Stimulated activated naive CD4-positive, alpha-beta T cell (primary cell): ENCODE measurements at places on chromosomes 2 and 18.
A peak's percentile ranks its signal among the peaks of the same experiment; 100 is the strongest.

DNA sequence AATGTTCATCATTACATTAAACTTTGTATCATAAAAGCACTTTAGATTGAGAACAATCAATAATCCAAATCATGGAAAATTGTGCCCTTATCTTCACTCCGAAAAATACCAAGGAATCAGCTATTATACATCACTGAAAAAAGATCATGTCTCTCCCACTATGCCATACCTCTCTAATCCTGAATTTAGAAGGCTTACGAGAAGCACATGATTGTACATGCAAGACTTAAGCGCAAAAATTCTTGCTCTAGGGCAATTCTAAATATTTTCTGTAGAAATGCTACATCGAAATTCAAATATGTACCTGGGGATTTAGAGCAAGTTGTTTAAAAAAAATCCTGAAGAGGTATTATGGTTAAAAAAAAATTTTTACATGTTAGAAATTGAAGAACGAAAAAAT, 1.3 kb downstream of the CYTIP start:
- no peak for DNase-seq

DNA sequence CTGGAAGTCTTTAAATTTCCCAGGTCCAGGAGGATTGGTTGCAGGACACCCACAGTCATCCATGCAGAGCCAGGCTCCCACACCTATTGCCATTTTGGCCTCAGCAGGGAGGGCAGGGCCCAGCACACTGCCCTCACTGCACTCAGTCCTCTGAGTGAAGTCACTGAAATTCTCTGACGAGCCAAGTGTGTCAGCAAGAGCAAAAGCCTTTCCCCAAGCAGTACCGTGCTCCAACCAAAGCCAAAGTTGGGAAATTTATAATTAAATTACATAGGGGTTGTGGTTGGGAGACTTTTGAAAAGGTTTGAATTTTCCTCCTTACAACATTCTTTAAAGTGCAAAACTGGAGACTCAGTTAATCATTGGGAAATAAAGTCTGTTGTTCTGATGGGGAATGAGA, 98.5 kb upstream of the CD226 start:
- DNase-seq, result no peak

GRCh38 chr2:149456285-149456684, 125.9 kb downstream of the LYPD6 start:
- no peak for DNase-seq

GRCh38 chr2:239118675-239119211, 270.9 kb downstream of the TWIST2 start:
- no peak for DNase-seq

GRCh38 chr2:241350878-241351639, 5.0 kb upstream of the FARP2 start:
- DNase-seq, result no peak

GRCh38 chr2:158624071-158624667, 167.4 kb downstream of the PKP4 start:
- no peak for DNase-seq

GRCh38 chr2:85580206-85580605, 2.8 kb downstream of the VAMP8 start:
- DNase-seq, result no peak

DNA sequence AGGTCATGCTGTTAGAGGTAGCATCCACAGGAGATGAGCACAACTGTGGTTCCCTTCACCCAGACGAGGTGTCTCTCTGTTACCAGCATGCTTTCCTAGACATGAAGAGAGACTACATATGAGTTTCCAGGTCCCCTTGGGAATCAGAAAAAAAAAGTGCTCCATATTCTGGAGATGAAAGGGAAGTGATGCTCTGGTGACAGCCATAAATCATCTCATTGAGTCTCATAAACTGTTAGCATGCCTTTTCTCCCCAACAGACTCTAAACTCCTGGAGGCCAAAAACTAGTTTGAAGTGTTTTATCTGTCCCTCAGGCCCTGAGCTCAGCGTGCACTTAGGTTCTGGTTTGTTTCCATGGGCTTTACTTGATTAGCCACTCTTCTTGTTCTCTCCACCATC, 124.6 kb upstream of the CREB1 start:
- no peak for DNase-seq

DNA sequence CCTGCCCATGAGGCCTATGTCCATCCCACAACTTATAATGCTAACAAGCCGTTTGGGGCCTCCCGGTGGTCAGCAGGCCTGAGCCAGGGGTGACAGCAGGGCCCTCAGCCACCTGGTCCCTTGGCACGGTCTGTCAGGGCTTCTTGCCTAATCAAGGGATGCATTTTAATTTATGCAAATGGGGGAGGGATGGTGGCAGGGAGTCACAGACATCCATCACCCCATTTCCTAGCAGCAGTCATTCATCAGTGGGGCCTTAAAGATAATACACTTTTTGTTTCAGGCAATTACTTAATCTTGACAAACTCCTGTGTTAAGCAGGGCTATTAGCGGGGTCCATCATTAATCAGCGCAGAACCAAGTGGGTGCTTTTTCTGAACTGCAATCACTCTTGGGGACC, 174.5 kb downstream of the GLI2 start:
- no peak for DNase-seq

DNA sequence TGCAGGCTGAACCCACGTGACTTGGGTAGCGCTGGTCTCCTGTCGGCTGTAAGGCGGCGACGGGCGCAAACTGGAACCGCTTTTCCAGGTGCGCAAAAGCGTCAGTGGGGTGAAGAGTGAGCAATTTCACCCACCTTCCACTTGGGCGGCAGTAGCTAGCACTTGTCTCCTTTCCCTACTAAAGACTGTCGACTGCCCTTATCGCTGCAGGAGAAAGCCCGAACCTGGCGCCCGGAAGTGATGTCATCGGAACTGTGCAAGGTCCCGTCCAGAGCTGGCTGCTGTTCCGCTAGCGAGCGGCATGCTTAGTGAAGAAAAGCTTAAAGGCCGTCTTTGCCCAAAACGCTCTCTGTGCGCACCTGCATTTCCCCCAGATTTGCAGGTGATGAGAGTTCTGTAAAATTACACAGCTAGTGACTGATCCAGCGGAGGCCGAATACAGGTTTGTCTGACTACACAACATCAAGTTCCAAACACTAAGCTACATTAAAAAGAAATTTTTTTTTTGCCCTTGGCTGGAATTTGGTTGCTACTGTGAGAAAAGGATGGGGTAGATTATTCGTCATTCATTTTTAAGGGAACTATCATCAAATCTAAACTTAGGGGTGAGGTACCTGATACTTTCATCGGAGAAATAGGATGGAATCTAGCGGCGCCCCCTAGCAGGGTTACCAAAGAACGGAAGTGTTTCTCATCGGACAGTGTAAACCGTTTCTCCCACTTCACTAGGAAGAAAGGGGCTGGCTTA, at the start of gene OSGEPL1:
TSS of gene OSGEPL1 (minus strand) at position 242 of the 748 bp plus-strand sequence. CDS start 1,152 bp downstream, outside the sequence.
- DNase-seq, result peak; percentile 92

DNA sequence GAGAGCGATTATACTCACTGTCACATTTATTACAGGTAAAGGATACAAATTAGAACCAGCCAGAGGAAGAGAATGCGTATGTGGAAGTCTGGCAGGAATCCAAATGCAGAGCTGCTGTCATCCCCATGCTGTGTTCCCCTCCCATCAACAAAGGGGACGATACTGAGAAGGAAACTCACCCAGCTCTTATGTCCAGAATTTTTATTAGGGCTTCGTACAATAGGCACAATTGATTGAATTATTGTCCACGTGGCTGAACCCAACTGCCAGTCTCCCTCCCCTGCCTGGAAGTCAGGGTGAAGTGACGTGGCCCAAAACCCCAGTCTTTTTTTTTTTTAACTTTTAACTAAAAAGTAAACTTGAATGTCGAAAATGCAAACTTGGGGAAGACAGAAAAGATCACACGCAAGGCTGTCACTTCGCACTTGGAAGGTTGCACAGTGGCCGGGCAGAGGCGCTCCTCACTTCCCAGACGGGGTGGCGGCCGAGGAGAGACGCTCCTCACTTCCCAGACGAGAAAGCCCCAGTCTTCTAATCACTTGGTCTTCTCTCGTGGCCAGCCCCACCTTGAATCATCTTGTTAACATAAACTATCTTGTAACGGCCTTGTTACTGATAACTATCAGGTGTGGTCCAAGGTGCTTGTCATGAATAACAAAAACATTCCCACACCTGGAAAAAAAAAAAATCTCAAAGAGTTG, 40.0 kb upstream of the ITSN2 start:
- no peak for DNase-seq

DNA sequence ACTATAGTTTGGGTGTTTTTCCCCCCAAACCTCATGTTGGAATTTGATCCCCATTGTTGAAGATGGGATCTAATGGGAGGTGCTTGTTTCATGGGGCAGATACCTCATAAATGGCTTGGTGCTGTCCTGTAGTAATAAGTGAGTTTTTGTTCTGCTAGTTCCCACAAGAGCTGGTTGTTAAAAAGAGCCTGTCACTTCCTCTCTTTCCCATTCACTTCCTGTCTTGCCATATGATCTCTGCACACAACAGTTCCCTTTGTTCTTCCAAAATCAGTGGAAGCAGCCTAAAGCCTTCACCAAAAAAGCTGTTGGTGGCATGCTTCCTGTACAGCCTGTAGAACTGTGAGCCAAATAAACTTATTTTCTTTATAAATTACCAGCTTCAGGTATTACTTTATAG, 768.2 kb upstream of the VRK2 start:
- DNase-seq, result no peak

- DNase-seq, result no peak
These were observed 74.7 kb downstream of the NAB1 start for GRCh38 chr2:190723397-190724090.

DNA sequence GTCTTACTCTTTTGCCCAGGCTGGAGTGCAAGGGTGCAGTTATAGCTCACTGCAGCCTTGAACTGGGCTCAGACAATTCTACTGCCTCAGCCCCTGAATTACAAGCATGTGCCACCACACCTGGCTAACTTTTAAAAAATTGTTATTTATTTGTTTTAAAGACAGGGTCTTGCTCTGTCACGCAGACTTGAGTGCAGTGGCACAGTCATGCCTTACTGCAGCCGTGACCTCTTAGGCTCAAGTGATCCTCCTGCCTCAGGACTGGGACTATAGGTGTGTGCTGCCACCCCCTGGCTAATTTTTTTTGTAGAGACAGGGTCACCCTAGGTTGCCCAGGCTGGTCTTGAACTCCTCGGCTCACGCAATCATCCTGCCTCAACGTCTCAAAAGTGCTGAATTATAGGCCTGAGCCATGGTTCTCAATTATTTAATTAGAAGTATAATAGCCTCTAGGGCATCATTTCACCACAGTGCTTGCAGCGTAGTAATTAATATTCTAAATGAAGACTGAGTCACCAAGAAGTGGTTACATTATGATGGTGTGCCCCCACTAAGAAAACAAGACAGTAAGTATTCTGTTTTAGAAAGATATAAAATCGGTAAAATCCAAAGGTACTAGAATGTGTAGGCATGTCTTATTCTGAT, 69.6 kb downstream of the EML4 start:
- peak; percentile 36 for DNase-seq

- DNase-seq, result no peak
These were observed 777.8 kb upstream of the RAB6C start for GRCh38 chr2:129201696-129202095.

DNA sequence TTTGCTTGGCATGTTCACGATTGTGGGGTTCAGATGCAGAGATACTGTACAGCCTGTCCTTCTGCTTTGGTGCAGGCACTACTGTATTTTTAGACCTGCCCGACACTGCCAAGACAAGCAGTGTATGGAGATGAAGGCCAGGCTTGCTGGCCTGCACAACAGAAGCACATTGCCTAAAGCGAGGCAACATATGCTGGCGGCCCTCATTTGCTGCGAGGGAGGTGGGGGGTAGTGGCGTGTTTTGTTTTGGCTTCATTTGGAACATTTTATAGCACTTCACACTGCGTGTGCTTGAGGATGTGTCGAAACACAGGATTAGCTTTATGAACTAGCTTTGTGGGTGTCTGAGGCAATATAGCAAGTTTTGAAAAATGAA, 27.0 kb downstream of the TMEM182 start:
- no peak for DNase-seq

DNA sequence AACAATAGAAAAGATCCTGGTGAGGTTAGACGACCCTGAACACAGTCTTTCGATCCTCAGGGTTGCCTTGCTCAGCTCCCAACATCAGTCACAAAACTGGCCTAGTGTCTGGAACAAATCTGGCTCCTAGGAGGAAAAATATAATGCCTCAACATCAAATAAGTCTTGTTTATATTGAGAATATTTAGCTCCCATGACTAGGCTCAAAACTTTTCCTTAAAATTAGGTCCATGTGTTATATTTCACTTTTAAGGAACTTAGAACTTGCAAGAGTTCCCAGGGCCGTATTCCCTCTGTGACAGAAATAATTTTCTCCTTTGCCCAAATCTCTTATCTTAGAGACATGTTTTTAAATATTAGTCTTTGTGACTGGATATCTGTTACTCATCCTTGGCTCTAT, 819.7 kb upstream of the ZEB2 start:
- DNase-seq, result no peak

GRCh38 chr2:113850687-113851086, 39.2 kb upstream of the ACTR3 start:
- DNase-seq, result no peak

- DNase-seq, result no peak
These were observed 99.3 kb downstream of the SPATS2L start for GRCh38 chr2:200405599-200406298.

- peak; percentile 68 for DNase-seq
These were observed 44.6 kb downstream of the FAM124B start for GRCh38 chr2:224357098-224357901.

- no peak for DNase-seq
These were observed 17.4 kb downstream of the FECH start for GRCh38 chr18:57569133-57569532.

- no peak for DNase-seq
These were observed 318.5 kb downstream of the RAD51AP2 start for GRCh38 chr2:17199741-17200140.

DNA sequence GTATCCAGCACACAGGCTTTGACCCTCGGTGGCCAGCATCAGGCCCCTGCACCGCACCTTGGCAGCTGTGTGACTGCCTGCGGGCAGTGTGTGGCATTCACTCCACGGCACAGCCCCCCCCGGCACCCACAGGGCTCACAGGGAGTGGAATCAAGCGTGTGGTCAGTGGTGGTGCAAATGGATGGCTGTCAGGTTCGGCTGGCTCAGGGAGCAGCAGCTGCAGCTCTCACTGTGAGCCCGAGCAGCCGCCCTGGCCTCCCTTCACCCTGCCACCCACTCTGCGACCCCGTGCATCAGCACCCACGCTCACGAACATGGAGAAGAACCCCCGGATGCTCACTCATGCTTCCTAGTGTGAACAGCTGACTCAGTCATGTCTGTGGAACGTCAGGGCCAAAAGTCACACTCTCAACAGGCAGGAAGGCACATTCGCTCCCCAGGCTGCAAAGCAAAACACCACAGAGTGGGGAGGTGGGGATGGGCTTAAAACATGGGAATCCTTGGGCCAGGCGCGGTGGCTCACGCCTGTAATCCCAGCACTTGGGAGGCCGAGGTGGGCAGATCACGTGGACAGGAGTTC, 41.5 kb upstream of the GPC1 start:
- DNase-seq, result no peak

DNA sequence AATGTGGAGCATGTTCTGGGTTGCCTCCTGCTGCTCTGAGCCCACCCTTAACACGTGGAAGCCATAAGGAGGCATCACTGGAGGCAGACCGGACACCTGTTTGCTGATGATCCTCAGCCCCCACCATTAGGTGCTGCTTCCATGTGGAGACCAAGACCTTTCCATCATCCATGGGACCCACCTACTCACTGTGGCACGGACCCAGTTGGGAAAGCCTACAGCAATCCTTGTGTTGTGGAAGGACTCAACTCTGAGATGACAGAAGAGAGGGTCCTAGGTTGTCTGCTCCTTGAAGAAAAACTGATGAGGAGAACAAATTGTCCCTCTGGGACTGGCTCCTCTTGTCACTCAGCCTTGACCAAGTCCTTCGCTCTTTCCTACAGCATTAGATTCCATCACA, 86.5 kb upstream of the RAB12 start:
- no peak for DNase-seq
